ENCODE measurements at places on chromosomes 4 and X.

- DNase-seq, result no peak
Observed at GRCh38 chr4:180310616-180311015, 1932.6 kb upstream of the TENM3 start.

GRCh38 chr4:165293061-165293460 is 34.4 kb upstream of the MSMO1 start:
- DNase-seq, result no peak

- DNase-seq, result peak; percentile 51
Observed at GRCh38 chr4:110619463-110620247, 3.2 kb downstream of the PITX2 start.

DNA sequence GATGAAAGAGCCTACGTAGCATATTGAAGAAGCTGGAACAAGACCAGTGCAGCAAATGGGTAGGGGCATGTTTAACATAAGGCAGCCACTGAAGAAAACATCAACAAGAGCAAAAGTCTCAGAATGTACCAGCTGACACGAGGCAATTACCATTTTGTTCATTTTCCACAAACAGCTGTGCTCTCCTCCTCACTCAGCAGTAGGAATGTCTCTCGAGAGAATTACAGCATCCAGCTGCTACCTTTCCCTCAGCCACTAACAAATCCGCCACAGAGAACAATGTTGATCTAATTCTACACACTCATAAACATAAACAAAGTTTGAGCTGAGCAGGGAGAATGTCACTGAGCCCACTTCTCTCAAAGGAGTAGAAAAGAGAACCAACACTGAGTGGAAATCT is 68.0 kb downstream of the OPHN1 start:
- no peak for DNase-seq

DNA sequence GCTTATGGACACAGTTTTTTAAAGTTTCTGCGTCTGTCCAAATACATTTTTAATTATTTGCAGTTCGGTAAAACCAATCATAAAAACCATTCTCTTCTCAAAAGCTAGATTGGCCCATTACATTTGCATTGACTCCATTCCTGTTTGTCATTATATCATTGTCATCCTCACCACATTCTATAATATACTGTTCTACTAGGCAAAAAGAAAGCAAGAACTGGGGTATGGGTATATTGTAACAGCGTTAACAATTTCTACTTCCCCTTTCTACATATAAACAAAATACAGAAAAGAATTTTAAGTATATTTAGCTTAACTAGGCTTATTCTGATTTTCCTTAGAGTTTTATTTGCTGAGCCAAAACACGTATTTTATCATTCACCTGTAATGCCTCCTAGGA is 91.8 kb downstream of the RAP1GDS1 start:
- DNase-seq, result no peak

DNA sequence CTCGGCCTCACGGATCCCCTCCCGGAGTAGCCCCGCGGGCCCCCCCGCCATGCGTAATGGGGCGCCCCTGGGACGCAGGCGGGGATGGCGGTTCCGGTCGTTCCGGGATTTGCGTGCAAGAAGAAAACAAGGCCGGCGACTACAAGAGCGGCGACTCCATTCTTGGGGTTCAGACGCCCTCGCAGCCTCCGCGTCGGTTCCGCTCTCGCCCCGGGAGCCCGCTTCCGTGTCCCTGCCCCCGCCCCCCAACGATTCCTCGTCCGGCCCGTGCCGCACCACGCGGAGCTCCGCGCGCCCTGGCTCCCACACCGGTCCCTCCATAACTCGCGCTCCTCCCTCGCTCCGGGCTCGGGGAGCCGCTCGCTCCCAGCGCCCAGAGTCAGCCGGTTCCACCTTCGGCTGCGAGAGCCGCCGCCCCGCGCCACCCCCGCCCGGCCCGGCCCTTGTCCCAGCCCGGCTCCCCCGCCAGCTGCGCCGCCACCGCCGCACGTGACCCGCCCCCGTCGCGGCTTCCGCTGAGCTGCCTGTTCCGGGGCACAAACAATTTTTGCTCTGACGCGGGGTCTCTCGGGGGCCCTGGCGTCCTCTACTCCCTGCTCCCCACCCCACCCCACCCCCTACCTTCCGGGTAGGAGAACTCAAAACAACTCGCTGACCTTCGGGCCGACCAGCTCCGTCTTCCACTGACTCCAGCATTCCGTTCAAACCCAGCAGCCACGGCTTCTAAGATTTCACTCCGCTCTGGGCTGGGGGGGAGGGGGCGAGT is 78.8 kb upstream of the BCOR start:
- DNase-seq, result peak; percentile 87

- no peak for DNase-seq
Observed at GRCh38 chr4:173530326-173531085, 477 bp upstream of the HAND2 start.

DNA sequence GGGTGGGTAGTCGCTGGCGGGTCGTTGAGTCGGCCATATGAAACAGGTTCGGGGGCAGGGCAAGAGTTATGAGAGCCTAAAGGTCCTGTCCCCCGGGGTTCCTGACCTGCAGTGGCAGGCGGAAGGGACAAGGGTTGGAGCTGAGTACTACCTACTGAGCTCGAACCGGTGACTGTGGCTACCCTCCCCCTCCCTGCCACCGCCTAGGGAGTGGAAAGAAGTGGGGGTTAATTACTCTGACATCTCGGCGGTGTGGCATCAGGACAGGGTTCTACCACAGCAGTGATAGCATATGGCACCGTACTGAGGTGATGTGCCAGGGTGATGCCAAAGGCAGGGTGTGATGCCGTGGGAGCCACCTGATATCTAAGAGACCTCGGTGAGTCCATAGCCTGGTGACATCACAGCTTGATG is 307 bp downstream of the ATG4A start:
- no peak for DNase-seq

- DNase-seq, result peak; percentile 20
Observed at GRCh38 chr4:5988086-5988845, 30.0 kb downstream of the C4orf50 start.

GRCh38 chr4:152101556-152102435 is 341.0 kb upstream of the GATB start:
- DNase-seq, result no peak

DNA sequence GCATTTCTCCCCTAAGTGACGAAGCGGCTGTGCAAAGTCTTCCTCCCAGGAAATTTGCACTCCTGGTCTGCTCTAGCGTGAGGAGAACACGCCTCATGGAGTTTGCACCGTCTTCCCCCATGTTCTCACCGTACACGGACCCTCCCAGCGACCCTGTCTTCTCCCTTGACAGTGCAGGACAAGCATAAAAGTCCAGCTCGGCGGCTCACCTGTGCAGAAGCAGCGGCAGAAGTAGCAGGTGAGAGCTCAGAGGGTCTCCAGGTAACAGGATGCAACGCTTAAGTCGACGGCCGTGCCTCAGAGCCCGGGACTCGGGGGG is 314 bp downstream of the P2RY8 start:
- DNase-seq, result no peak

GRCh38 chr4:173837517-173837916 is 307.5 kb upstream of the HAND2 start:
- no peak for DNase-seq

DNA sequence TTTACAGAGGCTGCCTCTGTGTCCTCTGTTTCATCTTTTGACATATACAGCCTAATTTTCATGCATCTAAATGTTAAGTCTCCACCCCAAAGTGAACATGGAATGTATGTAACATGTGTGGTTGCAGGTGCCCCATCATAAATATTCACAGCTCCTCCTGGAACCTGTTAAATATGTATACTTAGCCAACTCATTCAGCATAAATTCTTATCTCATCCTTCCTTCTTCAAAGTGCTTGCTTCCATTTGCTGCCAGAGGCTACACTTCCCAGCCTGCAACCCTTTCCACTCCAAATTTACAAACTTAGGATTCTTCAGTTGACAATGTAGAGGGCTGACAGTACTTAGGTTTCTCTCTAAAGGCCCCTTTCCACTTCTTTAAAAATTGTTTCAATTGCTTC is 60.6 kb downstream of the F8 start:
- no peak for DNase-seq
